Progenitor cell of endocrine pancreas (in vitro differentiated cells): ENCODE measurements at places on chromosomes 7 and 10. TPM values are rescaled to one million over a fixed set of nuclear protein-coding genes. Genes with fewer than 3 reads are reported as not detected.

GRCh38 chr7:74254858-74255379 is 720 bp upstream of the RFC2 start:
- H3K4me1 ChIP-seq, result peaks cover 15% of the 10 kb centered on the region
- H3K27me3 ChIP-seq, result no peaks in the 10 kb centered on the region
- DNase-seq, result no peak
- H3K4me3 ChIP-seq, result peak overlapping the region; percentile 96
- peaks cover 13% of the 10 kb centered on the region for H3K36me3 ChIP-seq
- peak overlapping the region; percentile 99 for H3K27ac ChIP-seq

Gene NRBF2
- total RNA-seq, result 20.3 and 21.2 TPM in 2 replicates

Gene BICC1
- total RNA-seq, result 4.9 TPM in 2 replicates

Gene HABP2
- 112 and 133 TPM in 2 replicates for total RNA-seq

DNA sequence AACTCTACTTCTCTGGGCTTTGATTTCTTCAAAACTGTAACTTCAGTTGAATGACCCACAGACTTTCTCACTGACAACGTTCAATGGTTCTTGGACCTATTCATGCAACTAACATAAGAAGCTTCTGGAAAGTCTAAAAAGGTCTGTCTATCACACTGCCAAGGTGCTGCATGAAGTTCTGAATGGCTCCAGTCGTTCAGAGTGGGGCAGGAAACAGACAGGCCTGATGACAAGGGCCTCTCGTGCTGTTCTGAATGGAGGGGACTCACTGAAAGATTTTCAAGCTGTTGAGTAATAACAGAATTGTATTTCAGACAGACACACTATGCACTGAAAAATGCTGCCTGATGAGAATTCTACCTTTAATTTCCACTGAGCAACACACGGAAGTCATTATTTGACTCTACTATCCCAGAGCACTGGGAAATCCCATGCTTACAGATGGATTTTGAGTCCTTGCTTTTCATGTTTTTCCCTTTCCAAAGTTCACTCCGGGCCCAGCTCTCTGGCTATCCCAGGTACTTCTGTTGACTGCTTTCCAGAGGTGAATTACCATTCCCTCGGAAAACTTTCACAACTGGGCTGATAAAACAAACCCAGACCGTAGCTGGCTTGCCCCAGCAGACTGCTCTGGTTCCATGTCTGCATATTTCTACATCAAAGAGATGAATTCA is 204.9 kb upstream of the FRMD4A start:
- no peak overlapping the region for H3K4me3 ChIP-seq
- no peak overlapping the region for H3K27ac ChIP-seq
- peaks cover 5% of the 10 kb centered on the region for H3K36me3 ChIP-seq
- DNase-seq, result no peak
- peaks cover 24% of the 10 kb centered on the region for H3K4me1 ChIP-seq
- H3K27me3 ChIP-seq, result no peaks in the 10 kb centered on the region

Gene CEP55
- 9.1 and 10.5 TPM in 2 replicates for total RNA-seq
